ENCODE measurements at places on chromosomes 7 and 10.

- DNase-seq: no peak
Measured at GRCh38 chr7:98399890-98400541, 874 bp downstream of the BAIAP2L1 start.

DNA sequence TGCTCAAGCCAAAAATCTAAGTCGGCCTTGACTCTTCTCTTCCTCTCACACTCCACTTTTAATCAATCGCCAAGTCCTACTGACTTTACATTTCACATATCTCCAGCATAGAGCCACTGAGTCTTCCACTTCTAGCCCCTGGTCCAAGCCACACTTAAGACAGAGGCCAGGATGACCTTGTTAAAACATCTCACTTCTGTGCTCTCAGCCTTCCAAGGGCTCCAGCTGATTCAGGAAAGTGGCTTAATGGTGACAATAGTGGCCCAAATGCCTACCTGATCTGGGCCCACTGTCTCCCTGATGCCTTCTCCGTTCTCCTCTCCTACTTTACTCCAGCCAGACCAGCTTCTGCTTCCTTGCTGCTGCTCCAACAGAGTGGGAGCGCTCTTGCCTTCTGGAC is 4.4 kb downstream of the TBATA start:
- no peak for DNase-seq

- no peak for DNase-seq
Measured at GRCh38 chr7:82051601-82052000, 281.8 kb upstream of the HGF start.

GRCh38 chr10:123244747-123245146 is 90.5 kb downstream of the BUB3 start:
- DNase-seq: no peak

DNA sequence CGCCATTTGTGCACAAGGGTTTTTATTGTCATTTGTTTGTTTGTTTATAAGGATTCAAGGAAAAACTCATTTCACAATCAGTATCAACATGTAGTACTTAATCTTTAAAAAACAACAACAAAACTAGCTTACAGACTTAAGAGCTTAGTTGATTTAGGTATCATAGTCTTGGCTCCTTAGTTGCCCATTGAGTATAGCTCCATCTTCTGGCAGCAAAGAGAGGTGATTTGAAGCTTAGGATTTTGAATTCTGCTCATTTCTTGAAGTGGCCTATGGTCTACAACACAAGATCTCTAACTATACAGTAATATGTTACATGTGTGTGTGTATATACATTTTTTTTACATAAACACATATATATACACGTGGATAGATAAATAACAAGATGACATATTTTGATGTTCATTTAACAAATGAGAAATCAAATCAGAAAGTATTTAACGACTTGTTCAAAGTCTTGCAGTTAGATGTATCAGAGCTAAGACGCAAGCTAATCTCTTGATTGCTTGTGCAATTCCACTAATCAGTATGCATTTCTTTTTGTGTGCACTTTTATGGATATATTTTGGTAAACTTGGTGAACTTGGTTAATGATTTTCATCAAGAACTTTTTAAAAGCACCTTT is 307.3 kb downstream of the CAMK1D start:
- no peak for DNase-seq

DNA sequence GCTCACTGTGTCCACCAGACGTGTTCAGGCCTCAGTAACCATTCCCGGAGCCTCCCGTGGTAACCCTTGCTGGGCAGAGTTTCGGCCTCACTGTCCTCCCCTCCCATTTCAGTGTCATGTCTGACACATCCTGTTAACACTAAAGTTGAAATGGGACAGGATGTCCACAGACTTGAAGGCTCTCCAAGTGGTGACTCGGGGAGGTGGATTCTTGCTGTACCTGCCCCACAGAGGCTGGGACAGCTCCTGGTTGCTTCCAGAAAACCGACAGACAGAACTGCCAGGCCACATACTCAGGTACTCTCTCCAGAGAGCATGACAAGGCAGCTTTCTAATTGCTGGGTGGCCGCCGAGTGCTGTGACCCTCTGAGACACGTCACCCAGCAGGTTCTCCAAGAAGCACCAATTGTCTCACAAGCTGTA is 17.9 kb upstream of the CYTH3 start:
- no peak for DNase-seq

GRCh38 chr7:155638366-155638765 is 6.1 kb upstream of the RBM33 start:
- no peak for DNase-seq

DNA sequence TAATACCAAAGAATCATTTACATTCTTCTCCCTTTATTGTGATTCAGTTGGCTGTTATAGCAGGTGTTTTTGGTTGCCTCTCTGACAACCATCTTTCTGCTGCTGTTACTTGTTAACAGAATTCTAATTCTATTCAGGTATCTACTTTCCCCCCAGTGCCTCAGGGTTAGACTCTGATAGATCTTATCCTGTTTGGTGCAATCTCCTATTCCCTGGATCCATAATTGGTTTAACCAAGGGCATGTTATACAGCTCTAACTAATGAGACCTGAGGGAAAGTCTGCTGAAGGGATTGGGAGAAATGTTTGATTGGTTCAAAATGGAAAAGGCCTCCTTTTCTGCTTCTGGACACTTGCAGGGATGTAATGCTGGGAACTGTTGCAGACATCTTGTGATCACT is 161.5 kb downstream of the GPR158 start:
- no peak for DNase-seq

DNA sequence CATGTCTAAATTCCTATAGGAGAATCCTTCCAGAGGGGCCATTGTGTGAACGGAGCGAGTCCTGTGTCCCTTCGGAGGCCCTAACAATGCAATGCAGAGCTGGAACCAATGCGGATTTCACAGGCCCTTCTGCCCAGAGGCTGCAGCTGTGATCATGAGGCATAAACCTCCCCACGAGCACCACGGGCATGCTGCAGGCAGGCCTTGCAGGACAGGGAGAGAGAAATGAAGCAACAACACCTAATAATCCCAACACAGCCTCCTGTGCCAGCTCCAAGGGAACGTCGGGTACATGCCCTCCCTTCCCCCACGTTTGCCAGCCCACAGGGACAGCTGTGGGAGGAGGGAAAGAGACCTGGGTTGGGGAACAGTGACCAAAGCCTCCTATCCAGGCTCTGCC is 74.4 kb downstream of the TNS3 start:
- no peak for DNase-seq

- DNase-seq: no peak
Measured at GRCh38 chr10:34635111-34635510, 180.0 kb downstream of the PARD3 start.

DNA sequence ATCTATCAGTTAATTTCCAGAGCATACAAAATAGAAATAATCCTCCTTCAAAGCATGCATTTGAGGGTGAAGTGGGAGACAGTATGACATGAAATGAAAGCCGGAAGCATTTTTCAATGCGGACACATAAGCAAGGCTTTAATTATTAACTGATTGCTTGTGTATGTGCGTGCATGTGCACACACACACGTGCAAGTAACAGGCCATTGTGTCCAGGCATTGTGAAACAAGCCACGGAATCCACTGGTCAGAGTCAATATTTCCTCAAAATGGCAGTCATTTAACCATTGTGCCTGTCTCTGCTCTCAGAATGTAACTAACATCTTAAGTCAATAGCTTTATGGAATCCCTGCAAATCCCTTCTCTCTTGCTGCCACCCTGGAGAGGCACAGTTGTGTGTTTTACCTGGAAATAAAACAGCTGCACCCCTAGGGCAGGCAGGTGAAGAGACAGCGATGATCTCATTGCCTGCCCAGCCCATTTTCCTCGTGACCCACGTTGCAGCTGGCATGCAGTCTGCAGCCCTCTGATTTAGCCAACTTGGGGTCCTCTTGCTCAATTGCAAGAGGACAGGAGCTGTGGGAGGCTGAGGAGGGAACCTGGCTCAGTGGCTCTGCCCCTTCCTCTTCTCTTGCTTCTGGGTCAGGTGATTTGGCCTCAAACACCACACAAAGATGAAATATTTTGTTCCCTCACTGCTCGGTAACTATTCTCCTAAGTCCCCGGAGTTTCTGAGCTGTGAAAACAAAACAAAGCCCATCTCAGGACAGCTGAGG is 500.9 kb upstream of the ZMIZ1 start:
- no peak for DNase-seq

GRCh38 chr7:38858259-38858884 is 50.6 kb downstream of the VPS41 start:
- no peak for DNase-seq

GRCh38 chr7:150471886-150472285 is 21.5 kb downstream of the GIMAP8 start:
- no peak for DNase-seq

GRCh38 chr7:42292991-42293521 is 56.0 kb upstream of the GLI3 start:
- DNase-seq: no peak

DNA sequence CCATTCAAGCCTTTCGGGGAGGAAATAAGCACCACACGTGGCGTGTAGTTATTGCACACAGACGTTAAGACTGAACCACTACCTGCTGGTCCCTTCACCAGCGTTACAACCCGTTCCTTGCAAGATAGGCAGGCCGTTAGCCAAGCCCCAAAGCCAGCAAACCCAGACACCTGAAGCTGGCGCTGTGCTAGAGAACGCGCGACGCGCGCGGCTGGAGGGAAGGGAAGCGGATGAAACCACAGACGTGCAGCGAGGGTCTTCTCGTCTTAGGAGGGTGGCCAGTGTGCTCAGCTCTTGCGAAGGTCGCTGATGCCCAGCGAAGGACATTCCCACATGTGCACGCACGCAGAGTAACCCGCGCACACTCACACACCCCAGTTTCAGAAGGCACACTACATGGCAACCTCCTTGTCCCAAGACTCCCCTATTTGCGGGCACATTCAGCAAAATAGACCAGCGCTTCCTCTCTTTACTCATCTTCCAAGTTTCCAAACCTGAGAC is 980 bp downstream of the TMEM26 start:
- no peak for DNase-seq

GRCh38 chr10:69208761-69209160 is 11.4 kb upstream of the HKDC1 start:
- DNase-seq: no peak

GRCh38 chr10:117552156-117552631 is 9.6 kb downstream of the EMX2 start:
- no peak for DNase-seq

- no peak for DNase-seq
Measured at GRCh38 chr7:11911900-11912299, 79.9 kb upstream of the THSD7A start.

DNA sequence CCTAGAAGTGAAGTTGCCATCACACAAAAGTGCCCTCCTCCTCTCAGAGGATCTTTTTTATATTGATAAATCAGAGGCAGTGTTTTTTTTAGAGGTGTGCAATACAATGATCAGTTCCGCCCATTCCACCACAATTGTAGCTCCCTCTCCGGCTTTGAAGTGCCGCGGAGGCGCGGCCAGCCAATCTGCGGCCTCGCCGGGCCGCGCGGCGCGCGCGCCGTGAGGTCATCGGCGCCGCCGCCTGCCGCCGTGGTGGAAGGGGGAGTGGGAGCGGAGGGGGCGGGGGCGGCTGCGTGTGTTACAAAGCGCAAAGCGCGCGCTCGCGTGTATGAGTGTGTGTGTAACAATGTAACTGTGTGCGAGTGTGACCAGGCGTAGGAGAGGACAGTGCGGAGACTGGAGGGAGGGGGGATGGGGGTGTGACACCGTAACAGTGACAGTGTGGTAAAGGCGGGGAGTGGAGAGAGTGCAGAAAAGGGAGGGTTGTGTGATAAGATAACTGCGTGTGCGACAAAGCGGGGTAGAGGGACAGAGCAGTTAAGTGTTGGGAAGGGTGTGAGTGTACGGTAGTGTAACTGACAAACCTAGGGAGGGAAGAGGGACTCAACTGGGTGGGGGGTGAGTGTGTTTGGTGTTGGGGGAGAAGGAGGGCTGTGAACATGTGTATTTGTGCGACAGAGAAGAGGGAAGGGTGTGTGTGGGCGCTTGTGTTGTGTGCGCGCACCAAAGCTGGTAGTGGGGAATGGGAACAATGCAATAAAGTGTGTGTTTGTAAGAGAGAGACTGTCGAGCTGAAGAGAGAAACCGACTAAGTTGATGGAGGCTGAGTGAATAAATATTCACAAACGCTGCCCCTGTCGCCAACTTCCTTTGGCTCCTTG is at the start of gene SP8:
Gene SP8 (minus strand): TSS at position 108 of the 881 bp plus-strand sequence. CDS start 88 bp downstream, at position 20.
- no peak for DNase-seq

DNA sequence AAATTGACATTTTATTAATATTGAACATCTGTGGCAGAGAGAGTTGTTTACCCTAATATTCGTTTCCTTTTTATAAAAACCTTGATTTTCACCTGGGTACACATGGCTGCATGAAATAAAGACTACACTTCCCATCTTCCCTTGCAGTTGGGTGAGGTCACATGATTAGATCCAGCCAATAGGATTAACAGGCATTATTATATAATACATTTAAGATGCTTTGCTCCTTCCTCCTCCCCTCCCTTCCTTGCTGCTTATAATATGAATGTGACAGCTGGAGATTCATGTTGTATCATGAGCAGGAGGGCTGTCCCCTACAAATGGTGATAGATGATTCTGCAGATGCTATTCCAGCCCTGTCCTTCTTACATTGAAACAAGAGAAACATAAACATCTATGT is 146.6 kb downstream of the SH2D4B start:
- DNase-seq: no peak

GRCh38 chr10:59651902-59652301 is 57.7 kb downstream of the SLC16A9 start:
- DNase-seq: no peak

DNA sequence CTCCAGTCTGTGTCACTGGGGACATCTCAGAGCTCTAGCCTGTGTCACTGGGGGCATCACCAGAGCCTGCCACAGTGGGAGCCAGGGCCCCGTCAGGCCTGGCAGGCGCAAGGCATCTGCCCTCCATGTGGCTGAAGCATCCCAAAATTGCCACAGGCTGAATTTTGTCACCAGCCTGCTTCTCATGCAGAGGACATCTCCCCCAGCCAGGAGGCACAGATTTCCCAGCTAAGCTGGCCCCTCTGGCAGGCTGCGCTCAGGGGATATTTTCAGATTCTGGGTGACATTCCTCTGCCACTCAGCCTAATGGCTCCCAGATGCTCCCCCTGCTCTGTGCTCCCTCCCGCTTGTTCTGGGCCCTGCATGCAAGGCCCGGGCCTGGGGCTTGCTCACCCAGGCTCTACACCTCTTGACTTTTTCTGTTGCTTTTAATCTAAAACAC is 64.6 kb downstream of the COL13A1 start:
- DNase-seq: no peak

GRCh38 chr10:50291261-50291850 is 40.0 kb upstream of the ASAH2 start:
- DNase-seq: no peak

DNA sequence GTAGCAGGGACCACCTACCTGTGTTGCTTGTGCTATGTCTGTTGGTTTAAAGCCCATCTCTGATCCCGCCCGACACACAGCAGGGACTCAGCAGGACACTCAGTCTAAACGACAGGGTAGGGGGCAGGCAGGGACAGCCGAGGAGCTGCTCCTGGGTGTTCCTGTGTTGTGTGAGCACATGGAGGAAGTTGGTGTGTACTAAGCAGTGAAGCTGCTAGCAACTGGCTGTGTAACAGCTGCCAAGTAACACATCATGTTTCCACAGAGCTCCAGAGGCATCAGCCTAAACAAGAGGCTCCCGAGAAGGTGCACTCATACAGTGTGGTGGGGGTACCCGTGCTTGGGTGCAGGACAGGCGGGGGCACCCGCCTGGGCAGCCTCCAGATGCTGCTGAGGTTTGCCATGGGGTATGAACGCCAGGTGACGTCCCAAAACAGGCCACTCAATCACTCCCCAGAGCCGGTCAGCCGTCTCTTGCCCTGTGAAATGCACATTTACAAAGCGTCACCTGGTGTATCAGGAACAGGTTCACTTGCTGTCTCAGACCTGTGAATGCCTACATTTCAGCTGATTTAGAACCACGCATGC is 59.6 kb downstream of the PTPRN2 start:
- DNase-seq: no peak

- DNase-seq: no peak
Measured at GRCh38 chr7:120588416-120588815, 269.5 kb downstream of the TSPAN12 start.

Data from stimulated activated CD4-positive, alpha-beta T cell treated with anti-CD3 and anti-CD28 coated beads, Interleukin-1b, Interleukin-23, amount 100 ng/mL, for 1 hour (primary cell).